ENCODE measurements at places on chromosomes 11 and 22.

DNA sequence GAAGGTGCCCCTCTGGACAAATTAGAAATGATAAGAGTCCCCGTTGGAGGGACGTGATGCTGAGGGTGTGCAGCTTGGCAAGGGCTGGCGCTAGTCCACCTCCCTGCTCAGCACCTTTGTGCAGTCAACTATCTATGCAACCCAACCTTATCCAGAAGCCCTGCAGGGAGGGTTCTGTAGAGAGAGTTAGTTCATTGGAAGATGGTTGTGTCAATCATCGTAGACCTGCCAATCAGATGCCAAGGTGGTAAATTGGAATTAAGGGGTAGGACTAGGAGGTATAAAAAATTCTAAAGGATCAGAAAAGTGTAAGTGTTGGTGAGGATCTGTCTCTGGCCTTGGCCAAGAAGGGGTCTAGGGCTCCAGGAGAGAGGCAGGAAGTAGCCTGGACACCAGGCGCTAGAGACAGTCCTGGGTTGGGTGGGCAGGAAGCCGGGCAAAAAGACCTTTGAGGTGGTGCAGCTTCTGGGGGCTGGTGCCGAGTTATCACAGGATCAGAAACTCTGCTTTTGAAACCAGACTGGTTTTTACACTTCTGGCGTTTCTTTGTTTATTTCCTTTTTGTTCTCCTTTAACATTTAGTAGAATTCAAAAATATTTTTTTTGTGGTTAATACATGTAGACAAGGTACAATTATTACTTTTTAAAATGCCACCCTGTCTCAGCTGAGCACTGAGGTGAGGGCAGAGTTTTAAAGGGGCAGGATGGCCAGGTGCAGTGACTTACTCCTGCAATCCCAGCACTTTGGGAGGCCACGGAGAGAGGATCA lies 1.6 kb downstream of the C1QTNF6 start:
- DNase-seq, result peak; percentile 96

GRCh38 chr11:64765291-64765850 lies 5.6 kb upstream of the PYGM start:
- no peak for DNase-seq

DNA sequence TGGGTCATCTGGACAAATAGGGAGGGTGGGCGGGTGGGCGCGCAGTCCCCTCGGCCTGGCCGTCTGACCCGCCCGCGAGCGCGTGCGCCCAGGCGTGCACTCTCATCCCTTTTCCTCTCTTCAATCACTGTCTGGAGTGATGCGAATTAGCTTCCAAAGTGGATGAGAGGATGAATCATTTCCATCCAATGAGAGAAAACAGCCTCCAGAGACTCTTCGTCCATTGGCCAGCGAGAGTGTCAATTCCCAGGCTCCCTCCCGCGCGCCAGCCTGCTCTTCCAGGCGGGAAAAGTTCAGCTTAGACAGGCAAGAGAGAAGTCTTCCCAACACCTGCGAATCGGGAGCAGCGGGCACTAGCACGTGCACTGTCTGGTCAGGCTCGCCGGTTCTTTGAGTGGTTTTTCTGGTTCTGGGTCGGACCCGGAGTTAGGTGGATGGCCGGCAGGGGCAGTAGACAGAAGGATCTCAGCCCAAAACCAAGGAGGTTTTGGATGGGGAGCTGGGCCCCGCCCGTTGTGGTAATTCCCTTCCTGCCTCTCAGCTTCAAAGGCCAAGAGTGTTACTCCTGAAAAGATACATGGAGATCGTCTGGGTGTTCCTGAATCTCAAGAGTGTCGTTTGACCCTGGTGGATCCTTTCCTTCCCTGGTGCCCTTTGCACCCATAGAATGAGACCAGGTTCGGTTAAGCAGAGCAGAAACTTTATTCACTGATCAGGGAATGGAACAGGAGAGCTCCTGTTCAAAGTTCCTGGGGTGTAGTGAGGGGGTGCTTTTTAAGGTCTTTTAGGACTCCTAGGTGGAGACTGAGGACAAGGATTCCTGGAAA lies 33.4 kb upstream of the GLYATL1 start:
- DNase-seq, result peak; percentile 88

DNA sequence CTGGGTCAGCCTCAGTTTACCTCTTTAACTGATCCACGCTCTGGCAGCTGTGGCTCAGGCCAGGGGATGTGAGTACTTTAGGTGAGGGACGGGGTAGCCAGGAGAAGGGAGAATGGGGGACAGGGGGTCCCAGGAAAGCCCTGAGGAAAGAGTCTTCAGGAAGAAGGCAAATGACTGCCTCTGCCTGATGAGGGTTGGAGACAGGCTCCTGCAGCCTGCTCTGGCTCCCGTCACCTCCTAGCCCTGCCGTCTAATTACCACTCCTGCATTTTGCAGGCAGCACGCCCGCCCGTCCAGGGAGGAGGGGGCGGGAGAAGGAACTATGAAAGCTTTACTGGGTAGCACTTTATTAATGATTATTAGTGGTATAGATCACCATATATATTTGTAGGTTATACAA lies 116.6 kb downstream of the CEP164 start:
- no peak for DNase-seq

DNA sequence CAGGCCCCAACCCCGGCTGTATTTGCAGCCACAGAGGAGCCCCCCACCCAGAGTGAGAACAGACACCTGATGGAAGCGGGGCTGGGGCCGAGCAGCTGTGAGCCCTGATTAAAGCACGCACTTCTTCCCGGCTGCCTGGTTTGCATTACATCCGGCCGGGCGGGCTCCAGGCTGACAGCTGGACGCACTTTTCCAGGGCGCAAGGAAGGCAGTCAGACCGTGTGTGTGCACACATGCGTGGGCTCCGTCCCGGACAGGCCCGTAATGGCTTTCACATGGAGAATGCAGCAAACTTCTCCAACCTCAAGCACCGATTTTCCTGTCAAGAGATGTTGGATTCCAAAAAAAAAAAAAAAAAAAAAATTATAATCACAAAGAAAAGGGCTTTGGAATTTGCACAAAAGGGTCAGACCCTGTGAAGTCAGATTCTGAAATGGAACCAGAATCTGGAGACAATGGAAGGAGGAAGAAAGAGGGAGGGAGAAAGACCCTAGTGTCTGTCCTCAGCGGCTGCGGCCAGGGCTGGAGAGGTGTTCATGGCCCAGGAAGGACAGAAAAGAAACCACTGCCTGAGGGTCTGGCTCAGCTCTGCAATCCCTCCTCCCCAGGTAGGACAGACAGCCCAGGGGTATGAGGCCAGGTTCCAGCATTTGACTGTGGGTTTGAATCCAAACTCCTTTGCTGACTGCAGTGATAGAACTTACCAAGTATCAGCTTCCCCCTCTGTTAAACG lies 365.5 kb downstream of the MN1 start:
- peak; percentile 58 for DNase-seq

DNA sequence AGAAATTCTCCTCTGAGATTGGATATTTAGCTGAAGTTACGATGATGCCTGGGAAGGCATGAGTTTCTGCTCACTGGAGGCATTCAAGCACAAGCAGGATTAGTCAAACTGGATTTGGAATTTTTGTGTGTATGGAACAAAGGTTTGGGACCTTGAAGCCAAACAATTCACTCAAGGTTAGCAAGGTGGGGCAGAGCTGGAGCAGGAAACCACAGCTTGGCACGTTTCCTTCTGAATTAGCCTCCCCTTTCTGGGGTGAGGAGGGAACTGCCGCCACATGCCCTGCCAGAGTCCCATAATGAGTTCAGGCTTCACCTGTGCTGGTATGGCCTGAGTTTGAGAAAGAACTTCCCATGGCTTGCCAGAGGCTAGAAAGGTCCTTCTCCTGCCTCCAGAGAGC lies 50.9 kb upstream of the RRAS2 start:
- DNase-seq, result no peak

All from choroid plexus epithelial cell (primary cell).